IPS-NIHi11 (cell line): ENCODE measurements at places on chromosomes 7 and 10.

- DNase-seq, result no peak
Observed at GRCh38 chr7:106121189-106121810, 9.2 kb upstream of the SYPL1 start.

DNA sequence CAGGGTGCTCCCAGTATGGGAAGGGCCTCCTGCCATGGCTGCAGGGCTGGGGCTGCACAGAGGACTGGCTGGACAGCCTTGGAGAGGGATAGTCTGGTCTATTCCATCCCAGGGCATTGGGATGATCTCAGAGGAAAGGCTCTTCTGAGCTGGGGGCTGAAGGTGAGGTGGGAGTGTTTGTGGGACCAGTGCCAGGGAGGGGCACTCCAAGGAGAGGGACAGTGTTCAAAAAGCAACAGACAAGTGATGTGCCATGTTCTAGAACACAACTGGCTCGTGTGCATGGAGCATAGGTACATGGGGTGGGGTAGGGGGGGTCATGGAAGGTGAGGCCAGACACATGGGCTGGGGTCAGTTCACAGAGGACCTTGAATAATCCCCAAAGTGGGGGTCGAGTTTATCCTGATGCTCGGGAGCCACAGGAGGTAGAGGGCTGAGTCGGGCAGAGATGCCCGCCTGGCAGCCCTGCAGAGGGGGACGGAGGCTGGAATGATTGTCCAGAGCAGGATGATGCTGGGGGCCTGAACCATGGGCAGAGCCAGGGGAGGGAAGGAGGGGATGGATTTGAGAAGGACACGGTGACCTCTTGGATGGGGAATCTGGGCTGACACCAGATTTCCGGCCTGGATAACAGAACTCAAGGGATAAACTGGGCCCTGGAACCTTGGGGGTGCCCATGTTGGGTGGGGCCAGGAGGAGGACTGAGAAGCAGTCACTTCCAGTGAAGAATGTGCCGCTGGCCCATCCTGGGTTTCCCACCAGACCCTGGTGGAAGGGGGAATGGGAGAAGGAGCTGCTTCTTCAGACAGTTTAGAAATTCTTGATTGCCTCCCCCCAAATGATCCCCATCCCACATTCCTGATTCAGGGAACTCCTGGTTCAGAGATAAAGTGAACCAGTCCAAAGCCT, 50.4 kb downstream of the NEURL1 start:
- peak; percentile 4 for DNase-seq

GRCh38 chr10:112533916-112534315, 86.9 kb downstream of the VTI1A start:
- no peak for DNase-seq

DNA sequence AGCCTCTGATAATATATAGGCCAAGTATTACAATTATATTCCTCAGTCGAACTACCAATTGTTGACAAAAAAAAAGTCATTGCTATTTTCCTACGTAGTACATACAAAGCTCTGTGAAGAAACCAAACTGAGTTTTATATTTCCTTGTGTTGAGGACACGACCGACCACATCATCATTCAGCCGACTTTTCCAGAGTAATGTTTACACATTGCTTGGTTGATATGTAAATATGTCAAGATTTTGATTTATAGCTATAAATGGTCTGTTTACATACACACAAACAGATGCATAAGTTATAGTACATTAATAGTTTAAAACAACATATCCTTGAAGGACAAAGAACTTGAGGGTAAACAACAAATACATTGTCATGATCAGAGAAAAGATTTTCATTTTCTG, 121.5 kb downstream of the CRPPA start:
- DNase-seq, result no peak

- no peak for DNase-seq
Observed at GRCh38 chr7:38217672-38218071, 39.6 kb downstream of the STARD3NL start.

DNA sequence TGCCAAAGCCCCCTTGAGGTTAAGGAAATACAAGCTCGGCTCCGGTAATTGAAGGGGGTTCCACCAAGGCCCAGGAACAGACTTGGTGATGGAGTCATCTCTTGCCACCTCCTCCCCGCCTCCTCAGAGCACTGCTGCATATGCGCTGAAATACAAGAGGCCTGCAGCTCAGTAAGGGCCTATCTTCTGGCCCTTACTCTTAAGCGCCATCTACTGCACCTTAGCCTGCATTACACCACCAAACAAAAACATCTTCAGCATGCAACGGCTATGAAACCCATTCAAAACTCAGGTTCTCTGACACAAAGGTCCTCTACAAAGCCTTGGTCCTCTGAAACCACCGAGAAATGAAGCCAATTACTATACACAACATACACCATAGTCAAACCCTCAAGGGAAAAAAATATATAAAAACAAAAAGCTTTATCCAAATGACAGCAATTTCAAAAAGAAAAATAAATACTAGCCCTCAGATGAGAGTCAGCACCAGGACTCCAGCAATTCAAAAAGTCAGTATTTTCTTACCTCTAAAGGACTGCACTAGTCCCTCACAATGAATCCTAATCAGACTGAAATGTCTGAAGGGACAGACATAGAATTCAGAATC, 176.8 kb upstream of the TBX20 start:
- DNase-seq, result peak; percentile 59

DNA sequence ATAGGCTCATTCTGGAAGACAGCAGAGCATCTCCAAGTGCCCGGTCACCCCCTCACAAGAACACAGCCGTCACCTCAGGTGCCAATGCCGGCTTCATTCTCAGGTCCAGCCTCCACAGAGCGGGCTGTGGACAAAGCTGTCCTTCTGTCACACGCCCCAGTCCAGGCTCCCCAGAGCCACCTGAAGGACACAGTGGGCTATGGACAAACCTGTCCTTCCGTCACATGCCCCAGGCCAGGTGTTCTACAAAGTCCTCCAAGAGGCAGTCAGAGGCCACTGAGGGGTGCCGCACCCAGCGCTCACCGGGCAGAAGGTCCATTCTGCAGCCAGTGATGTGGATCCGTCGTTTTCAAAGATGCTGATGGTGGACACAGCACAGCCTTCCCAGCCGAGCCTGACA, 173.2 kb upstream of the PPP2R2D start:
- peak; percentile 2 for DNase-seq

GRCh38 chr7:141441837-141442627, 109.2 kb upstream of the AGK start:
- no peak for DNase-seq
